T-cell (primary cell): ENCODE measurements at places on chromosomes 5 and 9.

DNA sequence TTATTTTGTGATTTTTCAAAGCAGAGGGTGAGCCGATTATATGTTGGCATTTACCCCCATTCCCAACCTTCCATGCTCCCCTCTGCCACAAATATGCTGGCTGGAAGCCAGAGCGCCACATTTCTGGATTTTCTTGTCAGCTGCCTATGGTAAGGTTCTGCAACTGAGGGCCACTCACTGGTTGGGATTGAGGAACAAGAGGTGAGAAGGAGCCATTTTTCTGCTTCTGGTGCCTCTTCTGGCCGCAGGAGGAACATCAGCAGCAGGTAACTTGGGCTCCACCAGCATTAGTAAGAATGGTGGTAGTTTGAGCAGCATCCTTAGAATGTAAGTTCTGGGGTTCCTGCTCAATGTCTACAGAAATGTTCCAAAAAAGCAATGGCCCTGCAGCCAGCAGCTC lies 159.5 kb upstream of the MAST4 start:
- no peak for DNase-seq

DNA sequence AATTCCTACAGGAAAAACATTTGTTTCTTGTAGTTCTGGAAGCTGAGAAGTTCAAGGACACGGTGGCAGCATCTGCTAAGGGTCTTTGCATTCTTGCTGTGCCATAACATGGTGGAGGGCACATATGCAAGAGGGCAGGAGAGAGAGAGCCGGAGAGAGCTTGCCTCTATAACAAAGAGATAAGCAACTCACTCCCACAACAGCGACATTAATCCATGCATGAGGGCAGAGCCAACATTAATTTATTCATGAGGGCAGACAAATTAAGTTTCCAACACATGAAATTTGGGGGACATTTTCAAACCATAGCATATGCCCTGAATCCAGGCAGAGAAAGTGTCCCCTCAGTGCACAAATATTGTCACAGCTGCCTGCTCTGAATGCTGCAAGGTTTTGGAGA lies 4.4 kb upstream of the GTF3C5 start:
- DNase-seq = no peak

DNA sequence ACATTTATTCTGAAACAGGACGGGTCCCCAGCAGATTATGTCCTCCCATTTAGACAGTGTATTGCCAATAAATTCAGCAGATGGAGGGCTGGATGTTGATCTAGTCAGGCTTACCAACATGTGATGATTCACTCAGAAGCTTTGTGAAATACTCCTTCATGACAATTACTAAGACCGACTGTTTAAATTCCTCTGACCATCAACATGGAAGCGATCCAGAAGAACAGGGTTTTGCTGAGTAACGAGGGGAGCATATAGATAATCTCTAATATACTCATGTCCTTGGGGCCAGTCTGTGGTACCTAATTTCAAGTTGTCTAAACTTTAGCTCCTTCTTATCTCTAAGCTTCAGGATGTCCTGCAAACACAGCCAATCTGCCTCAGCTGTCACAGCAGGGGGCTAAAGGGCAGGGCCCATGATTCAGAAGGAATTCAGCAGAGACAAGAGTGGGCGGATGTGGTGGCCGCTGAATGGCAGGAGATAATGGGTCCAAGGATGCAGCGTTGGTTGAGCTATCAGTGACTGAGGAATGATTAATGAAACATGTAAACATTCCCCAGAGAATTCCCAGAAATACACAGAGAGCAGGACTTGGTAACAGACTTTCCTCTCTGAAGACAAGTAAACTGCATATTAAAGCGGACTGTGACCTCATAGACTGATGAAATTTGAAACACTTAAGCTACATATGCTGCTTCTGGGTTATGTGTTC lies 109.4 kb downstream of the ANKRD55 start:
- DNase-seq = no peak

GRCh38 chr5:74679966-74680365 lies 5.1 kb upstream of the HEXB start:
- no peak for DNase-seq

DNA sequence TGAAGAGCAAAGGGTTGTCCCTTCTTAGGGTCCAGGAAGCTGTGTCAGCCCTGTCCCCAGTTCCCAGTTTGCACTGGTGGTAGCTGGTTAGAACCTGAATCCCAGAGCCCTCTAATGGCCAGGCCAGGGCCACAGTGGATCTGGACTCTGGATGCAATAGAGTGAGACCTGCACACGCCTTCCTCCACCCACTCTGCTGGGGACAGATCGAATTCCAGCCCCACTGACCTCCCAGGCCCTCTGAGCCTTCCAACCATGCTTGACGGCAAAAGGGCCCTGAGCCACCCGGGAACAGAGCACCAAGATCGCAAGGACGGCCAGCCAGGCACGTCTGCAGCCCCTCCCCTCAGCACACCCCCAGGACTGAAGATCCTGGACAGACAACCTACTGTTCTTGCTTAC lies 23.7 kb downstream of the NAIF1 start:
- no peak for DNase-seq

GRCh38 chr9:104802110-104802509 lies 38.2 kb downstream of the NIPSNAP3B start:
- DNase-seq = no peak

- no peak for DNase-seq
Observed at GRCh38 chr9:129224618-129225489, 46.8 kb upstream of the IER5L start.

DNA sequence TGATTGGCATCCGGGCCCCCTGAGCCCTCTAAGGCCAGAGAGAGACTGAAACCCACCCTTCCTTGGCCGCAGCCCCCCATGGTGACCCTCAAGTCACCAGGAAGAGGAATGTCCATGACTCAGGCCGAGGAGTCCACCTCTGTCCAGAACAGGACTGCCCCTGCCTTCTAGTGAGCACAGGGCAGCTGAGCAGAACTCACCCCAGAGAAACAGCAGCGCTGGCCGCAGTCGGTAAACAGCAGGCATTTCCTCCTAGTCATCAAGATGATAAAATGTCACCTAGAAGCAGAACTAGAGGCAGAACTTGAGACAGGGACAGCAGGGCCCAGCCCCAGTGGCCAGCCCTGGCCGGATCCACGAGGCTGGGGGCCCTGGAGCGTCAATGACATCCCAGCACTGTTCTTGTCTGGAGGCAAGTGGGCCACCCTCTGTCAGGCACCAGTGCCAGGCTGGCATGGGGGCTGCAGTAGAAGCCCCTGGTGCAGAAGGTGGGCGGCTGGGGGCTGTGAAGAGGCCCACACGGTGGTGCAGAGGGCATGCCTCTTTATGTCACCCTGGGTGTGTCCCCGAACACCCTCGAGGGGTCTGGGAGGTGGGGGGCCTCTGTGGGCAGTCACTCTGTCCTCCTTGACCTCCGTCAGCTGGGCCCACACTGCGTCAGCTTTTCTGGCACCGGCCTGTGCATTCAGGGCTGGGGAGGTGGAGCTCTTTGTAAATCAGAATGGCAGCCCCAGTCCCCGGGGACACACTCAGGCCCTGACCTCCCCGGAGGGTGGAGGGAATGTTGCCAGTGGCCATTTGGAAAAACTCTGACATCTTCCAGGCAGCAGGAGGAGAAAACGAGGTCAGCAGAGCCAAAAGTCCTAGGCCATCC lies 83.0 kb downstream of the NTNG2 start:
- no peak for DNase-seq
